Uterus (tissue), 4 donors: ENCODE measurements at places on chromosomes 13 and 19.

DNA sequence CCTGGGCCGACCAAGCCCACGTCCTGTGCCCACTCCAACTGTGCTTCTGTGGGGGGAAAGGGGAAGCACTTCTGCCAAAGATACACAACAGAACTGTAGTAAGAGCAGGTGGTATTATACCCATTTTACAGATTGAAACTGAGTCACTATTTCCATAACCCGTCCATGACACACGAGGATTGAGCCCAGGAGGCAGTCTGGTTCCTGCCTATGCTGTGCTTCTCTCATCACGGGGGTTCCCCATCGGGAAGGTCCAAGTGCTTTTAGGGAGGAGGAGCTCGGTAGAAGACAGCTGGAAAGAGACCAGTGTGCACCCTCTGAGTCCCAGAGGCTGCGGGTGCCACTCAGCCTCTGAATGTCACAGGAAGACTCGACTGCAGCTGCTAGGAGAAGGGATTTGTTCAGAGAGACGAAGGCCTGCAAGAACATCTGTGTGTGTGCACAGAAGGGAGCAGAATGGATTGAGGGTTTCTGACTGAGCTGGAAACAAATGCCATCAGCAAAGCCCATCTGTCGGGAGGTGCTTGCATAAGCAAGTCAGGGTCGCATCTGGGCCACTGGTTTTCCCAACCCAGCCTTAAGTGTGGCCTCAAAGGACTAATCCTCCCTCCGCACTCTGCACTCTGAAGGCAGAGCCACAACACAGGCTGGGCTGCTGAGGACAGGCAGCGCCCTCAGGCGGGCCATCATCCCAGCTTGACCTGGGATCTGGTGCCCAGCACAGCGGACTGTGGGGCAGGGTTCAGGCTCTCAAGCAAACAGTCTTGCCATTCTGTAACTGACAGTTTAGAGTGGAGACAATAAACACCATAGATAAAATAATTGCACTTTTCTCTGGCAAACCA is 150.0 kb downstream of the DPF1 start:
- no peak for DNase-seq

DNA sequence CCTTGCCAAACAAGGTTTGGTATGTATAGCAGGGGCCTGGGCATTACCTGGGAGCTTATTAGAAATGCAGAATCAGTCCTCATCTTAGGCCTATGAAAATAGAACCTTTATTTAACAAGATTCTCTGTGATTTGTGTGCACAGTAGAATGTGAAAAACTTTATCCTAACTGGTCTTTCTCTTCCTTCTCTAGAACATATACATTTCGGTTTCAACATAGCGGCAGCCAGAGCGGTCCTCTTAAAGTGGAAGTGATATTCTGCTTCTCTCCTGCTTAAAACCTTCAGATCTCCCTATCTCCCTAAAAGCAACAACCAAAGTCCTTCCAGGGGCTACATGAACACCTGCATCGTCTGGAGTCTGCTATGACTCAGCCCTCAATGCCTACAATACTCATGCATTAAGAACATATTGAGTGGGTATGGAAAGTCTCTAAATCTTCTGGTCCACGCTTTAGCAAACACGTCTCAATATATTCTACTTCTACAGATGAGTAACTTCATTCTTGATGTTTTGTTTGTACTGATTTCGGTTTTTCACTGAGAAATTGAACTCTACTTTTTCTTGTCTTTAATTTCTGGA is 84.5 kb downstream of the SPRY2 start:
- no peak for DNase-seq

GRCh38 chr19:10797541-10798256 is 38.3 kb downstream of the TMED1 start:
- no peak for DNase-seq

- peak; percentile 38 for DNase-seq
These were observed 232.5 kb downstream of the SLC7A1 start for GRCh38 chr13:29362849-29363604.

DNA sequence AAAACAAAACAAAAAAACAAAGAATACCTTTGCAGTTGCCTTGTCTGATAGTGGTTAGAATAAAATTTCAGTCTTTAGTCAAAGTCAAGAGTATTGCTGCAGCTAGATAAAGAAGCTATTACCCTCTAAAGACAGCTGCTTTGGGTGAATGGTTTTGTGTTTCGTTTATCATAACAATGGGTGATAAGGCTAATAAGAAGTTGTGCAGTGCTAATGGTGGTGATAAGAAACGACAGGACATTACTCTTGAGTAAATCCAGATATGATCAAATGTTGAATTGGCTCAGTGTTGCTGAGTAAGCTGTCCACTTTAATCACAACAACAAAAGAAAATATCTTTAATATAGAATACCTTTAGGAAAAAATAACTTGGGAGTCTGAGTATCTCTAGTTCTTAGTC is 1825.3 kb downstream of the SLITRK5 start:
- no peak for DNase-seq

- no peak for DNase-seq
These were observed 25.8 kb upstream of the MAP3K10 start for GRCh38 chr19:40165362-40165937.

- no peak for DNase-seq
These were observed 866.7 kb upstream of the SPRY2 start for GRCh38 chr13:81207636-81208035.

GRCh38 chr13:72804301-72804700 is 22.4 kb downstream of the PIBF1 start:
- DNase-seq, result no peak

GRCh38 chr19:29479941-29480340 is 45.9 kb upstream of the VSTM2B start:
- DNase-seq, result no peak

- DNase-seq, result no peak
These were observed 11.2 kb upstream of the ADPRHL1 start for GRCh38 chr13:113464476-113464875.

- no peak for DNase-seq
These were observed 103.5 kb downstream of the FOXO1 start for GRCh38 chr13:40562975-40563349.

DNA sequence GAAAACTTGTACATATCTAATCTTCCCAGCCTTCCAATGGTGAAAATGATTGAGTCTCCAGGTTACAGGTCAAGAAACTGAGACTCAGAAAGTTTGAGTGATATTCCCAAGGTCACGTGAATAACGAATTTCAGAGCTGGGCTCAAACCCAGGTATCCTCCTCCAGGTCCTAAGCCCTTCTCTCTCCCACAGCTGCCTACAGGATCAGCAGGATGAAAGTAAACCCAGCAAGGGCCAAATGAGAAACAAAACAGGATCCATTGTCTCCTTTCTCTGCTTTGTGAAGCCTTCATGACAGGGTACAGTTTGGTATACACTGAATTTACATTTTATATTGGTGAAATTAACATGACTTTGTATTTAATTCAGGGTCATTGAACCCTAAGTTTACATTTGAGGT is 208.1 kb downstream of the RBM26 start:
- no peak for DNase-seq

- DNase-seq, result no peak
These were observed 769.0 kb upstream of the SLITRK1 start for GRCh38 chr13:84651288-84651687.

DNA sequence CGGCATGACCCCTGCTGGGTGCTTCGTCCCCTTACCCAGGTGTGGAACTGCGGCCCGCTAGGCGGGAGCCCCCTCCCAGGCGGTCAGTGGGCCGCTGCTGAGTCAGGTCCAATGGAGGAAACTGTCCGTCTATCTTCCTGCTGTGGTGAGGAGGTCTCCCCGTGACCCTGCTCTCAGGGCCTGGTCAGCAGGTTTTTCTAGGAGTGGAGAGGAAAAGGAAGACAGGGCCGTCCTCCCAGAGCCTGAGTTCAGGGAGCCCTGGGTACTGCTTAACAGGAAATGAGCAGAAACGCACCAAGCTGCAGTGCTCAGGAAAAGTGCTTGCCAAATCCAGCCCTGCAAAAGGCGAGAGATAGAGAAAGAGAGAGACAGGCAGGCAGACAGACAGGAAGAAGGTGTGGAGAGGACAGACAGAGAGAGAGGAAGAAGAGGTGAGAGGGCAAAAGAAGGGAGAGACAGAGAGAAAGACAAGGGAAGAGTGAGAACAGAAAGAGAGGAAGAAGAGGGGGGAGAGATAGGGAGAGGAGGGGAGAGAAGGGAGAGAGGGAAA is 10.3 kb downstream of the SH3GL1 start:
- DNase-seq, result no peak

- no peak for DNase-seq
These were observed 246.3 kb upstream of the RFC3 start for GRCh38 chr13:33571618-33572017.

GRCh38 chr13:95641291-95642027 is 3.0 kb downstream of the DZIP1 start:
- DNase-seq, result peak; percentile 27

- no peak for DNase-seq
These were observed 269.3 kb upstream of the MIR17HG start for GRCh38 chr13:91078093-91078679.

DNA sequence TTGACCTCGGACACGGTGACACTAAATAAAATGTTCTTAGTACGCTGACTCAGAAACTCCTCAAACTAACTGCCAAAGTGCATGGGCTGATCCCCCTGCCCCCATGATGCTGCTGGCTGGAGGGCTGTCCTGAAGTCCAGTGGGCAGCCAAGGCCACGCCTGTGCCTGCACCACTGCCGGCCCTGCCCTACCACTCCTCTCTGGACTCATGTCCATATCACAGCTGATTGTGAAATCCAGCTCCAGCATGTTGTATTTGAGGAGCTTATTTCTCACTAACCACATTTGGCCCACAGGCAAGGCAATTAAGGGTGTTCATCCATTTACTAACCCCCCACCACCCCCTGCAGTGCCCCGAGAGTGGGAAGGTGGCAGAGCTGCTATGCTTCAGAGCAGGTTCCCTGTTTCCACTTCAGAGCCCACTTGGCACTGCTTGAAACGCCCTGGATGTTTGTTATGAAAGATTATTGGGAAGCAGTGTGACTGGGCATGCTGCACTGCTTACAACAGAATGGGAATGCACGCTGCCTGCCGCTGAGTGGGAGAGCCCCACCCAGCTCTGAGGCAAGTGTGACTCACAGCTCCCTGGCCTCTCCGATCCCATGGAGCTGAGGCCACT is 114.0 kb downstream of the UQCRFS1 start:
- peak; percentile 36 for DNase-seq

GRCh38 chr19:3293560-3293959 is 69.1 kb downstream of the CELF5 start:
- DNase-seq, result no peak
